ENCODE measurements at places on chromosomes 16 and 17. TPM values are rescaled to one million over a fixed set of nuclear protein-coding genes. Genes with fewer than 3 reads are reported as not detected.
A peak's percentile ranks its signal among the peaks of the same experiment; 100 is the strongest.

DNA sequence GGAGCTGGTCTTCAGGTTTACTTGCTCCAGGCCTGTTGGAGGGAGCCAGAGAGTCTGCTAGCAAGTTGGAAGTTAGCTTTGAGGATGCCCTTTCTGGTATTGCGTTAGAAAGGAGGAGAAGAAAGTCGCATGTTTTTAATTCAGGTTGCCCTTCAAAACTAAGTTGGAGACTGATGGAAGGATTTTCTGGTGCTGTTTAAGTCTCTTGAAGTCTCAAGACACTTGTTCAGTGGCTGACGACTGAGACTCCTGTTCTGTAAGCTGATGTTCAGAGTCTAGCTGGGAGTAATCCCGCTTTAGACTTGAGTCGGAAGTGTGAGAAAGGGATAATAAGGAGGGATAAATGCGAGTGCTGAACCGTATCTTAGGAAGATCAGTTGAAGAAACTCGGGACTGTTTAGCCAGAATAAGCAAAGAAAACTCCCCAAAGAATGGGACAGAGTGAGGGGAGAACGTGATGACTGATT, 740 bp downstream of the AATF start:
- H3K4me3 ChIP-seq = peak overlapping the region; percentile 96
- H3K4me1 ChIP-seq = peaks cover 20% of the 10 kb centered on the region
- peak overlapping the region; percentile 97 for H3K27ac ChIP-seq
- no peak for DNase-seq

GRCh38 chr16:50932348-50932935, 190.6 kb downstream of the CYLD start:
- H3K27ac ChIP-seq = no peak overlapping the region
- H3K4me3 ChIP-seq = no peak overlapping the region
- no peaks in the 10 kb centered on the region for H3K27me3 ChIP-seq
- no peak for DNase-seq

- no peaks in the 10 kb centered on the region for H3K27me3 ChIP-seq
- DNase-seq = no peak
- no peak overlapping the region for H3K4me3 ChIP-seq
- H3K27ac ChIP-seq = peak overlapping the region; percentile 100
Measured at GRCh38 chr17:40338941-40339649, 25.4 kb downstream of the GJD3 start.

- no peak for DNase-seq
- H3K4me1 ChIP-seq = peaks cover 29% of the 10 kb centered on the region
- peak overlapping the region; percentile 71 for H3K27ac ChIP-seq
- H3K4me3 ChIP-seq = no peak overlapping the region
- no peaks in the 10 kb centered on the region for H3K27me3 ChIP-seq
Measured at GRCh38 chr16:86073763-86074493, 175.0 kb downstream of the IRF8 start.

GRCh38 chr17:33750943-33751701, 458.0 kb upstream of the ASIC2 start:
- no peaks in the 10 kb centered on the region for H3K36me3 ChIP-seq
- H3K27me3 ChIP-seq = no peaks in the 10 kb centered on the region
- DNase-seq = peak; percentile 39
- H3K4me3 ChIP-seq = no peak overlapping the region

Gene CA5A
- total RNA-seq = 0.20 TPM

DNA sequence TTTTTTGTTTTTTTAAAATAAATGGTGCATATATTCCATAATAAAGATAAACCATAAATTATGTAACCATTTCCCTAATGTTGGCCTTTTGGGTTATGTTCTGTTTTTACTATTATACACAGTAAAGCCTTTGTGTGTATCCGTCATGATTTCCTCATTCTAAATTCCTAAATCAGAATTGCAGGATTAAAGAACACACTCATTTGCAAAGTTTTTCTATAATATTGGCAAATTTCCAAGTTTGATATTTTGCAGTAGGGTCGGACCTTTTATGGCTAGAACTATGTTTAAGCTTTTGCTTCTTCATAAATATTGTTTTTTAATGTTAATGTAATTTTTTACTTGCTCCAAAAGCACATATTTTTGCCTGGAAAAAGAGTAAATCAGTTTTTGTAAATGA, 16.6 kb downstream of the GOSR1 start:
- no peak overlapping the region for H3K4me3 ChIP-seq
- H3K27me3 ChIP-seq = no peaks in the 10 kb centered on the region
- H3K4me1 ChIP-seq = no peaks in the 10 kb centered on the region
- no peak overlapping the region for H3K27ac ChIP-seq
- H3K36me3 ChIP-seq = peaks cover 98% of the 10 kb centered on the region

DNA sequence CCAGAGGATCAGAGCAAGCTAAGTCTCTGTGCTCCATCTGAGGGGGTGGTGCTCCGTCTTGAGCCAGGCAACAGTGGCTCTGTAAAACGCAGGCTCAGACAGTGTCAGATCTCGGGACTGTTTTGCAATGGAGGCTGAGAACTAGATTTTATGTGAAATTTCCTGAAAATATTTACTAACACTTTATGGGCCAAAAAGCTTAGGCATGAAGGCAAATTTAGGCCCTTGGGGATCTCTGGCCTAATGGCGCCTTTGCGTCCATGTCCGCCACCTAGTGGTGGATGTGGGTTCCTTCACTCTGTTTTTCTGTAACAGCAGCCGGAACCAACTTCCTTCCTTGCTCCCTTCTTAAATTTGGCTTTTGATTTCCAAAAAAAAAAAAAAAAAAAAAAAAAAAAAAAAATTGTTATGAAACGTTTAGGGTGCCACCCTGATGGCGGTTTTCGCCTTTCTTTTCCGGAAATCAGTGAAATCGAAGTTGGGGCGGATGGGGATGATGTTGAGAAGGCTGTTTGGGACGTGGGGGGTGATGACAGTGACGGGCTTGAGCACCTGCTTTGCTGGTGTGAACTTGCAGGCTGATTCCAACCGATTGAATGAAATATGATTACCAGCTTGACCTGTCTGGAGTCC, 14.0 kb upstream of the ELAC2 start:
- H3K4me1 ChIP-seq = no peaks in the 10 kb centered on the region
- H3K27ac ChIP-seq = no peak overlapping the region
- H3K27me3 ChIP-seq = no peaks in the 10 kb centered on the region
- no peaks in the 10 kb centered on the region for H3K36me3 ChIP-seq
- DNase-seq = no peak

Gene NEUROD2
- not detected for total RNA-seq

DNA sequence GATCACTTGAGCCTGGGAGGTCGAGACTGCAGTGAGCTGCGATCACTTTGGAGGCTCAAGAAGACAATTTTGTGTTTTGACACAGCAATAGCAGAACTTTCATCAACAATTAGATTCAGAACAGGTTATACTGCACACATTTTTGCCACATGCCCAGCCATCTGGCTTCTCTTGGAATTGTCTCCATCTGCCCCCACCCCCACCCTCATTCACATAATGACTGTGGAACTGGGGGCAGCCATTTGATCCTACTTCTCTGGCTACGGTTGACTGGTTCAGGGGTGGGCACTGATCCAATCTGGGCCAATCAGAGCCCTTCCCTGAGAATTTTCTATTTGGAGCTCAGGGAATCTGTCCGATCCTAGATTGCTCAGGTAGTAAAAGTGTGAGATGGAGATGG, 14.0 kb downstream of the TMEM92 start:
- peaks cover 18% of the 10 kb centered on the region for H3K4me1 ChIP-seq
- DNase-seq = no peak
- H3K27me3 ChIP-seq = no peaks in the 10 kb centered on the region
- H3K27ac ChIP-seq = peak overlapping the region; percentile 89
- H3K4me3 ChIP-seq = no peak overlapping the region

Gene ADCY9
- total RNA-seq = 46.0 TPM

GRCh38 chr17:81983011-81983638, 5.7 kb downstream of the ASPSCR1 start:
- no peaks in the 10 kb centered on the region for H3K27me3 ChIP-seq
- peak; percentile 61 for DNase-seq
- H3K36me3 ChIP-seq = peaks cover 50% of the 10 kb centered on the region
- no peak overlapping the region for H3K4me3 ChIP-seq

Gene AATK
- total RNA-seq = 39.2 TPM
